Mononuclear cell (primary cell): ENCODE measurements at places on chromosomes 2 and 18. TPM values are rescaled to one million over a fixed set of nuclear protein-coding genes. Genes with fewer than 3 reads are reported as not detected.

The GATA6 gene
- 0.10 TPM for total RNA-seq

The IAH1 gene
- 36.9 TPM for total RNA-seq

The NEU4 gene
- total RNA-seq, result 8.5 TPM

The SNTG2 gene
- 1.5 TPM for total RNA-seq

The DDX18 gene
- 127 TPM for total RNA-seq

The REEP1 gene
- 0.63 TPM for total RNA-seq

The RFTN2 gene
- under 0.01 TPM for total RNA-seq

The ALLC gene
- not detected for total RNA-seq

The CNGA3 gene
- total RNA-seq, result not detected

The PGAP1 gene
- 8.8 TPM for total RNA-seq

The TPO gene
- total RNA-seq, result 0.21 TPM
